ENCODE measurements at places on chromosomes 5 and 9.

DNA sequence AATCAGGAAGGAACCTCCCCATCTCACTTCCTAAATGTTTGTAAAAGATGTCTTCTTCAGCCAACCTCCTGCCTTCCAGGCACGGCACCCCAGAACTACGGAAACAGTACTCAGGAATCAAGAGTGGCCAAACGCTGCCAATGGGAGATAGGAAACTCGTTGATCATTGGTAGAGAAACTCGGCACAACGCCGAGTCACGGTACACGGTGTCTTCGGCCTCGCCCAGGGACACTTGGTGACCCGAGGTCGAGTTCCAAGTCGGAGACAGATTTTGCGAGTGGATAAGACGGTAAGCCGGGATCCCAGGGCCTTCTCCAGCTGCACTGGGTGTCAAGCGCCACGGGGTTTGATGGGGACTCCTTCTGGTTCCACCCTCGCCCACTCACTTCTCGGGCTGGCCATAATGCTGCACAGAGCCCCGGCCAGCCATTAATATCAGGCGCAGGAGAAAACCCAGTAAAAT lies 343 bp downstream of the KIAA0825 start:
- DNase-seq = peak; percentile 40

GRCh38 chr9:133224762-133225161 lies 15.7 kb upstream of the OBP2B start:
- no peak for DNase-seq

DNA sequence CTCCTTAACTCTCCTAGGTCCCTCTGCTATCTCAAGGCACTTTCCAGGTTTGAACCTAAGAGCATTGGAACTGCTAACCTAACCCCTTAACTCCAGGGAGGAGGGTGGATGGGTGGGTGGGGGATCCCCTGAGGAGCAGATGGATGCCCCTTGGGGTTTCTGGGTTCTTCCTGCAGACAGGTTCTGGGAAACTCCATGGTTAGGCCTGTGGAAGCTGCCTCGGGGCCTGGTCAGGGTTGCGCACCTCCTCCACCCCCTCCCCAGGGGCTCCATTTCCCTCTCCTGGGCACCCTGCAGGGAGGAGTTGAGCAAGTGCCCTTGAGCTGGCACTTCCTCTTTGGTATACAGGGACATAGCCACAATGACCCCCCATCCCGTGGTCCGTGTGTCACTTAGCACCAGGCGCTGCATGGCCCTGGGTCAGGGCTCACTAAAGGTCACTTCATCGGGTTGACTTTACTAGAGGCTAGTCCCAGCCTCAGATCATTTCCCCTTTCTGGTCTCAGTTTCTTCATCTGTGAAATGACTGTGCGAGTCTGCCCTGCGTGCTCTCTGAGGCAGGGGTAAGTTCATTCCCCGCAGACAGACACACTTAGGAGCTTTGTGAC lies 16.0 kb downstream of the CXXC5 start:
- DNase-seq = no peak

DNA sequence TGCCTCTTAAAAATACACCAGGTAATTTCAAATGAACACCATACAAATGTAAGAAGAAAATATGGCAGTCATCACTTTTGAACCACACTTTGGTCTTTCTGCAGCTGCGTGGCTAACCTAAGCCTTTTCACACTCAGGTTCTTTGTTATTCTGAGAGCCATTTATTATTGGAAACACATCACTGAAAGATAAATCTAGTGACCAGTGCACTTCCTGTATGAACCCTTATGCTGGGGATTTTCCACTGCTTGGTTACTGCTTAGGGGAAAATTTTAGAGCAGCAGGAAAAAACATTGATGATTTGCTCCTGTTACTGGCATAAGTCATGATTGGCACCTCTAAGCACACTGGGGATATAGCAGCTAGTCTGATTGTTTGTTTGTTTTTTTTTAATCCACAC lies 58.6 kb upstream of the RANBP3L start:
- no peak for DNase-seq

- no peak for DNase-seq
These were observed 5.9 kb upstream of the NACC2 start for GRCh38 chr9:136100700-136101614.

- DNase-seq = no peak
These were observed 30.7 kb upstream of the PTGS1 start for GRCh38 chr9:122340161-122340560.

- DNase-seq = no peak
These were observed 23.8 kb upstream of the LRRC14B start for GRCh38 chr5:167511-167910.

DNA sequence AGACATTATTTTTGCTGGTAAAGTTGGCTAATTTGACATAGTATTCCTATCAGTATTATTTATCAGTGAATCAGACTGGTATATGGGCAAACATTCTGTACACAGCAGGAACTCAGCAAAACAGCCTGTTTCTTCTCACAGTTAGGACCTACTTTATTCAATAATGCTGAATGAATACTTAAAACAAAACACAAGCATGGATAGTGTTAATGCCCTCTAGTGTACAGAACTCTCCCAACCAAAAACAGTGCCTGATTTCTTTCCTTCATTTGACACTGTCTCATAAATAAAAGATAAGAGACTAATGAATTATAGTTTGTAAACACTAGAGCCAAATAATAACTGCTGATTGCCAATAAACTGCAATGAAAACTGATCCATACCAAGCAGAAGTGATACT lies 1113.3 kb downstream of the PTPRD start:
- no peak for DNase-seq

DNA sequence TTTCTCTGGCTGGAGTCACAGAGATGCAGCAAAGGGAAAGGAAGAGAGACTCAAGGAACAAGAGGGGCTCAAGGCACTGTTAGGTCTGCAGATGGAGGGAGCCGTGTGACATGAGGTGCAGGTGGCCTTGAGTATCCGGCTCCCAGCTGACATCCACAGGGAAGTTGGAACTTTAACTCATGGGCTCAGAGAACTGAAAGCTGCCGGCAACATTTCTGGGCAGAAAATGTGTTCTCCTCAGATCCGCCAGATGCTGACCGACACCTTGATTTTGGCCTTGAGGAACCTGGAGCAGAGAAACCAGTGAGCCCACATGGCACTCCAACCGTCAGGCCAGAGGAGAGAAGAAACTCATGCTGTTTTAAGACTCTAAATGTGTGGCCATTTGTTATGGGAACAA lies 258.1 kb upstream of the IRX2 start:
- no peak for DNase-seq

- DNase-seq = no peak
These were observed 14.6 kb upstream of the TRAF1 start for GRCh38 chr9:120941046-120941770.

GRCh38 chr5:67089200-67089725 lies 107.3 kb downstream of the CD180 start:
- peak; percentile 31 for DNase-seq

- no peak for DNase-seq
These were observed 72.7 kb upstream of the NFIL3 start for GRCh38 chr9:91496351-91496750.

DNA sequence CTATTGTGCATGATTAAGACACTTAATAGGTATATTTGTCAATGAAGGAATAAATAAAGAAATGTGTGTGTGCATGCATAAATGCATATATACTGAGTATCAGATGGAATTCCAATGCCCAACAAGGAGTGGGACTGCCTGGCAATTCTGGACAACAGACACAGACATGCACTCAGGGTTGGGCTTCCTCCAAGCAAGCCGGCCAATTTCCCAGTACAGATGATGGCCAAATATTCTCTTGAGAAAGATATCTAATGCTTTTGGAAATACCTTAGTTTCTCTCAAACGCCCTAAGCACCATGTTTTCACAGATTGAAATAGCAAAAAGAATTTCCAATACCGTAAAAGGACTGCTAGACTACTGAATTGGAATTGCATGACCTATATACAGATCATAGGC lies 11.1 kb downstream of the FTMT start:
- no peak for DNase-seq

- DNase-seq = no peak
These were observed 1655.3 kb upstream of the C9orf72 start for GRCh38 chr9:29228558-29228957.

GRCh38 chr5:83785176-83785668 lies 64.6 kb upstream of the HAPLN1 start:
- no peak for DNase-seq

GRCh38 chr9:115746496-115746895 lies 407.1 kb upstream of the PAPPA start:
- DNase-seq = no peak

- no peak for DNase-seq
These were observed 351.3 kb downstream of the NTRK2 start for GRCh38 chr9:85020791-85021190.

- peak; percentile 27 for DNase-seq
These were observed 217.2 kb upstream of the TBCA start for GRCh38 chr5:77993141-77993854.

- DNase-seq = no peak
These were observed 379.4 kb downstream of the SEMA5A start for GRCh38 chr5:9166202-9167112.

- DNase-seq = no peak
These were observed 1.8 kb downstream of the HSPB3 start for GRCh38 chr5:54457094-54457862.

DNA sequence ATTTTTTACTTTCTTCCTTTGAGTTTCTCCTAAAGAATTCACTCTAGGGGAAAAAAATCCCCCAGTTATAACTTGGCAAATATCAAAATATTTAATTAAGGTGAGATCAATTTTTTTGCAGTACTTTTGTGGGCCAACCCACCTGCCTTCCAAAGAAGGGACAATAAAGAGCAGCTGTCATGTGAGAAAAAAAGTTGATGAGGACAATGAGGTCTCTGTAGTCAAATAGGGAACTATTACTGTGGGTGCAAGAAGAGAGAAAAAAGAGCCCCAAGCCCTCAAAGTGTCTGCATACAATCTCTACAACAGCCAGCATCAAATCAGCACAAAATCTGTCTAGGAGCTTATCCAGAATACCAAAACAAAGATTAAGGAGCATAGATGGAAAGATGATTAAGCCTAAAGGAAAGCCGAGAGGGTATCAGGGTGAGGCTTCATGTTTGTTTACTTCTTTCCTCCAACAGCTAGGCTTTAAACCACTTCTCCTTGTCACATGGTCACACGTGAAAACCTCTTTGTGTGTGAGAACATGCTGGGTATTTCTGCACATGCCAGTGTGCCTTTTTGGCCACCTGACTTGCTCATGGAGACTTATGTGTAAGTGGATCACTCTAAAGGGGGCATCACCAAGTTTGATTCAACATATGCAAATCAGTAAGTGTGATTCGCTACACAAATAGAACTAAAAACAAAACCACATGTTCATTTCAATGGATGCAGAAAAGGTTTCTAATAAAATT lies 19.2 kb upstream of the FYB1 start:
- no peak for DNase-seq

- no peak for DNase-seq
These were observed 47.4 kb downstream of the MFAP3 start for GRCh38 chr5:154086146-154086545.

GRCh38 chr9:112072721-112073638 lies 102.1 kb downstream of the SUSD1 start:
- no peak for DNase-seq

GRCh38 chr9:124808246-124808956 lies 31.5 kb downstream of the OLFML2A start:
- DNase-seq = no peak

- DNase-seq = peak; percentile 89
These were observed 97.6 kb upstream of the GRHPR start for GRCh38 chr9:37324691-37325490.

DNA sequence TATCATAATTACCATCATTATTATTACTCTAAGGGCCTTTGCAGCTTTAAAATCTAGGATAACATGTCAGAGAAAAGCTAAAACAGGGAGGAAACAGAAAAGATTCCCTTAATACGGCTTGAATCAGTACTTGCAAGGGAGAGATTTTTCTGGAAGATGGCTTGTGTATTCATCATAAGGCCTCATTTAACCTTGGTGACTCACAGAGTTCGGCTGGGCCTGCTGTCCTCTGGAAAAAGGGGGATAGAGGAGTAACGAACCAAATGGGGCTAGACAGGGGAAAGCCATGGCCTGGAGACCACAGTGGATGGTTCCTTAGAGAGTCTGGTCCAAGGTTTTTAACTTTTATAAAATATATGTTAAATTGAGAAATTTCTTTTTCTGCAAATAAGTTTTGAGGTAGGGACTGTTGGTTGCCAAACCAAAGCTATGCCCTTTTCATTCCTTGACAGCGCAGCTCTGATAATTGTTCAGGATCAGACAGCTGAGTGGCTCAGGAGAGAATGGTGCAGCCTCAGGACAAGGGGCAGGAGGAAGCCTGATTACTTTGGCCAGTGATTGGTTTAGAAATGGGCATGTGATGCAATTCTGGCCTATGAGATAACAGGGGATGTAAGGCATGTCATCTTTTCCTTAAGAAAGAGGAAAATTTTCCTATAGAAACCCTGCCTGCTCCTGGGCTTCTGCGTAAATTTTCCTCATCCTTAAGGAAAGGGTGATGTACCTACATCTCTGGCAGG lies 25.6 kb upstream of the GSN start:
- DNase-seq = no peak

GRCh38 chr5:80917631-80918030 lies 42.5 kb upstream of the RASGRF2 start:
- DNase-seq = peak; percentile 61

DNA sequence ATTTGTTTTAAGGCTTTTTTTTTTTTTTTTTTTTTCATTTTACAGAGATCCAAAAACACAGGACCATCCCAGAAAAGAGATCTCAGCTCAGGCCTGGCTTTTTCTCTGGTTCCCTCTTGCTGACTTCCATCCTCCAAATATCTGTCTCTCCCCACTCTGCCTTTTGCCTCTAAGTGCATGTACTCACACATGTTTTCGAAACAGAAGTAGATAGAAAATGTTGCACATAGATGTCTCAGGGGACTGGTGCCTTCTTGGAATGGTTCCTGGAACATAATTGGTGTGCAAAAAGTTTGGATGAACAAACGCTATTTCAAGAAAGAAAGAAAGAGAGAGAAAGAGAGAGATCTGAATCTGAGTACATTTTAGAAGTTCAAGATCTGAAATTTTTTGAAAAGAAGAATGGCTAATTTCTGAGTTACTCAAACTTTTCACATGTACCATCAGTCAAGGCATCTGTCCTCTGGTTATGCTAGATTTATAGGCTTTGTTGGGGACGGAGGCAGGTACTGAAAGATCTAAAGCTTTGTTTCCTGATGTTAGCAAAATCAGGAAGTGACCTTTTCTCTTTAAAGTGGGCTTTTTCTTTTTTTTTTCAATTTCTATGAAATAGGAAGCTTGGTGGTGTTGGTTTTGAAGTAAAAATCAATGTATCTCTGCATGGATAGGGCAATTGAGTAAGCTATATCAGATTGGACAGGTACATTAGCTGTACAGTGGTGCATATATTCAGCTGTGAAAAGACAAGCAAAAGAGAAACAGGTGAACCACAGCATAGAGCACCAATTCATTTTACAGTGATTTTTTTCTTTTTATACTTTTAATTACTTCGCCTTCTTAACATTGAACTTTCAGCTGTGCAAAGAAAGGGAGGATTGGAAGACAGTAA lies 8.5 kb upstream of the TNFSF8 start:
- DNase-seq = no peak

GRCh38 chr5:142253938-142254337 lies 70.9 kb downstream of the SPRY4 start:
- DNase-seq = no peak

GRCh38 chr5:106545325-106545724 lies 1125.4 kb downstream of the EFNA5 start:
- no peak for DNase-seq

- DNase-seq = no peak
These were observed 23.5 kb upstream of the FOXD1 start for GRCh38 chr5:73472116-73472515.
